ENCODE measurements at places on chromosomes 1 and 21. TPM values are rescaled to one million over a fixed set of nuclear protein-coding genes. Genes with fewer than 3 reads are reported as not detected.
A peak's percentile ranks its signal among the peaks of the same experiment; 100 is the strongest.

DNA sequence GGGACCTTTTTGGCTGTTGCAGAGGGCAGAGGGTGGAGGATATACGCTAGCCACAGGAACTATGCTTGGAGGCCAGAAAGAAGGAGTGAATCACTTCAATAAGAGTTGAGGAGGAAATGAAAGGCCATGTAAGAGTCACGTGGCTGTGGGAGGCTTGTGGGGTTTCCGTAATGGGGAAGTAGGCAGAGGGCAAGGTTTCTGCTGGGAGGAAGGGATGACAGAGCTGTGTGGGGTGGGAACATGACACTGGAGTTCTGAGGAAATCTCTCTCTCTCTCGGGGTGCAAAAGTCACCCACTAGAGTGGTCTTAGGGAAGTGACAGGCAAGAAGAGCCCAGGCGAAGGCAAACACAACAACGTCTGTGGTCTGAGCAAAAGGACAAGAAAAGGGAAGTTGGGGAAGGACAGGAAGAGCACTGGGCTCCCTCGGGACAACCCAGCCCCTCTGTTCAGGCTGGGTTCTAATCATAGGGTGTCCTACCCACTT lies 3.9 kb upstream of the CD1C start:
- DNase-seq = no peak

GRCh38 chr1:56360021-56360420 lies 219.3 kb downstream of the PLPP3 start:
- no peak for DNase-seq

Gene GJA9
- 0.49 TPM for polyA plus RNA-seq

DNA sequence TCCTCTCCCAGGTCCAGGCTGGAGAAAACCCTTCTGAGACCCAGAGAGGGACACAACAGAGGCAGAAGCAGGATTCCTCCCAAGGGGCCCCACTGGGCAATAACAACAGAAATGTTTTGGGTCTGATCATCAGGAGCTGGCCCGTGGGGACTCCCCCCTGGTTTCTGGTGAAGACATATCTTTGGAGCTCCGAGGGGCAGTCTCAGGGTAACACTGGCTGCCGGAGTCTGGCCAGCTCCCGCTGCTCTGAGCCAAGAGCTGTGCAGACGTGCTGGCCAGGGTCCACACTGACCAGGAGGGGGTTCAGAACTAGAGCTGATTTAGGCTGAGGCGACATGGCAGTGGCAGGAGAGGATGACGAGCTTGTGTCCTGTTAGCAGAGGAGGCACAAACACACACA lies 13.1 kb downstream of the ECE1 start:
- DNase-seq = peak; percentile 45

Gene KRTAP7-1
- polyA plus RNA-seq = not detected

GRCh38 chr1:66415866-66416265 lies 118.1 kb upstream of the SGIP1 start:
- no peak for DNase-seq

Gene OLIG2
- not detected for polyA plus RNA-seq

DNA sequence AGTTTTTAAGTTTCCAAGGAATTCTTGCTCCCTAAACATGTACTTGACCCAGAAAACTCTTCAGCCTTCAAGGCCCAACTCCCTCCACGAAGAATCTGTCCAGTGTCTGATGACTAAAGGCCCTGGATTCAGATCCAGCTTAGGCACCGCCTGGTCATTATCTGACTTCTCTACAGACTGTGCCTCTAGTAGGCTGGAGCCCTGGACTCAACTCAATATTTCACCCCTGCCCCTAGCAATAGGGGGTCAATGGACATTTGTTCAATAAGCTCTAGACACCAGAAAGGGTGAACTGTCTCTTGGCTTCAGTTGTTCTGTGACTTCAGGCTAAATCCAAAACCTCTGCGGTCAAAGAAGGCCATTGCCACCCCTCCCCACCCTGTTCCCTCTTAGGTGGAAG lies 34.5 kb downstream of the NUAK2 start:
- DNase-seq = no peak

Gene CLCA4
- polyA plus RNA-seq = not detected

GRCh38 chr1:160569806-160570205 lies 9.5 kb downstream of the CD84 start:
- DNase-seq = no peak

DNA sequence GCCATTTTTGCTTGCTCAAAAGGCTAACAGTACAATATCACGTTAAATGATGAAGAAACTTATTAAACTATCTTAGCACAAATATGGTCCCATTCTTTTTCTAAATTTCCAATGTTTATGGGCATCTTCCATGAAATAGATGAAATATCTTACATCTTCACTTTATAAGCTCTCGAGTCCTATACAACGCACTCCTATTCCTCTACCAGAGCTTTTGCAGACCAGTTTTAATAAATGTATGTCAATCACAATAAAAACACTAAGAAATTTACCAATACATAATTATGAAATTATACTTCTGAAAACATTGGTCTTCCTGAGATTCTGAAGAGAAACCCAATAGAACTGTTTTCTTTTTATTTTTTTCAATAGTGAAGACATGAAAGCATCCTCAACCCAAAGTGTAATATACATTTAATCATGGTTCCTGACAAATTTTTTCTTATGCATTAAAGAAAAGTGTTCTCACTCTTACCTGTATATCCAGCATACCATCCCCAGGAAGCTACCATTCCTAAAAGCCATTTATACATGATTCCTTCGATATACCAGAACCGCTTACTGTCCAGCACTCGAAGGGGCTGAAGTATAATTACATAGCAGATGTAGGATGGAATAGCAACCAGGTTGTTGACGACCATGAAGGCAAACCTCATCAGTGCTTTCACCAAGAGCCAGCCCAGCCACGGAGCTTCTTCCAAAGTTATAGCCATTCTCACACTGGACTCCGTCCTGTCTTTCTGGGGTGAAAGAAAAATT lies 1.8 kb downstream of the LPGAT1 start:
- DNase-seq = no peak

Gene PLA2G2C
- 0.13 TPM for polyA plus RNA-seq

DNA sequence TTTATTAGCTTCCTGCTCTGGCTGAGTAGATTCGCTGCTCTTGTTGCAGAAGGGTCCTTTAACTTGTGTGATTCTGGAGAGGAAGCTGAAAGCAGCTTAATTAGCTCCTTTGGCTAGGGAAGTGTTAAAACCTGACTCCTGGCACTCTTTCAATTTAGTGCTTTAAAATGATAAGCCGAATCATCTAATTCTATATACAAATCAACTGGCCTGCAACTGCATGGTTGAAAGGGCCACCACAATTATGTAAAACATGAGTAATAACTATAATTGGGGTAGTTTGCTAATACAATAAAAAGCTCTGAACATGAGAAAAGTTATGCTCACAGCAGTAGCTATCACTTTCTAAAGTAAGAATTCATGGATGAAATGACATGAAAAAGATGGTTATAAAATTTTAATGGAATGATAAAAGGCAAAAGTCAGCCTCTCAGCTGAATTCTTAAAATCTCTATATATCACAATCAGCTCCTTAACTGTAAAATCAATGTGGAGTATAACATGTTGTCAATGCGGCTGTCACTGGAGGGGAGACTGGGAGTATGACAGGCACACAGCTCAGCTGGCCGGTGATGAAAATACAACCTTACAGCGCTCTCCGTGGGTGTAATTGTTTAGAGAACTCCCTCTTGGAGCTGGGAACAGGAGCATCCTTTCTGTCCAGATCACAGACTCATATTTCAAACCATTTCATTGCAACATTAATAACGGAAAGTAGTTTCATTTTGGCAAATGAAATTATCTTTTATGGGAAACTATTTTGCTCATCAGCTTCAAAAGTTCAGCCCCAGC lies 324.4 kb downstream of the KCTD3 start:
- no peak for DNase-seq

DNA sequence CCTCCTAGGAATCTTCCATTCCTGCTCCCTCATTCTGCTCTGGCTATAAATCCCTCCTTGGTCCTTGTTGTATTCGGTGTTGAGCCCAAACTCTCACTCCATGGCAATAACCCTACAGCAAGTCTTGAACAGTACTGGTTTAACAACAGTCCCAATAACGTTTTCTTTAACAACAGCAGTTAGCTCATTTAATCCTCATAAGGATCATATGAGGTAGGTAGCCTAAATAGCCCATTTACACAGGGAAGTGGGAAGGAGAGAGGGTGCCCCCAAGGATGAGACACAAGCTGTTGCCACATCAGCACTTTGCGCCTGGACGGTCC lies 444 bp upstream of the AGTRAP start:
- DNase-seq = no peak

GRCh38 chr1:116147972-116148371 lies 36.8 kb downstream of the MAB21L3 start:
- no peak for DNase-seq

GRCh38 chr1:101408212-101409042 lies 171.6 kb downstream of the S1PR1 start:
- DNase-seq = no peak

- no peak for DNase-seq
Observed at GRCh38 chr1:211633524-211633846, 41.9 kb downstream of the NEK2 start.

- DNase-seq = no peak
Observed at GRCh38 chr21:31556662-31557061, 102.8 kb upstream of the SOD1 start.

DNA sequence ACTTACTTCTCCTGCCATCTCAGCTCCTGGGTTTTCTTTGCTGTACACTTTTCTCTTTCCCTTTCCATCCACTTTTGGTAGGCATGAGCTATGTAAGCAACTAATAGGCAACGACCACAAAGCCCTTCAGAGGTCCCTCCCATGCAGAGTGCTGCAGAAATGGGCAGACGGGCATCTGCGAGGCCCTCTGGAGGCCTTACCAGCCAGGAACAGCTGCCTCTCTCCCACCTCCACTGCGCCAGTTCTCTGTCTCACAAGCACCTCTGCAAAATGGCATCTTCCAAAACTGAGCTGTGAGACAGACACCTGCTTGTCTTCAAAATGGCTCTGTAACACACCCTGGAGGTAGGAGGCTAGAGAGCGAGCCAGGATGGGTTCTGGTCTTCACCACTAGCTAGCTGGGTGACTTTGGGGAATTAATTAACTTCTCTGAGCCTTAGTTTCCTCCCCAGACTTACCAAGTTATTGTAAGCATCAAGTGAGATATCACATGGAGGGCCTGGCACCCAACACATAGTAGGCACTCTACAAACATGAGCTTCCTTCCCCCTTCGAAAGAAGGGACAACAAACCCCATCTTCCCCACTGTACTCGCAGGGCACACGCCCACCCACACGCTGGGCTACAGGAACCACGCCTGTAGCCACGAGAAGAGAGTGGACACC lies 62.0 kb downstream of the BCAR3 start:
- DNase-seq = no peak

Gene FCRL4
- not detected for polyA plus RNA-seq

Gene C1orf94
- not detected for polyA plus RNA-seq

- peak; percentile 37 for DNase-seq
Observed at GRCh38 chr1:206002871-206003801, at the start of gene RAB7B. TSS of gene RAB7B (minus strand) at chr1:206003395. CDS start at chr1:205994135, 9,260 bp downstream.

DNA sequence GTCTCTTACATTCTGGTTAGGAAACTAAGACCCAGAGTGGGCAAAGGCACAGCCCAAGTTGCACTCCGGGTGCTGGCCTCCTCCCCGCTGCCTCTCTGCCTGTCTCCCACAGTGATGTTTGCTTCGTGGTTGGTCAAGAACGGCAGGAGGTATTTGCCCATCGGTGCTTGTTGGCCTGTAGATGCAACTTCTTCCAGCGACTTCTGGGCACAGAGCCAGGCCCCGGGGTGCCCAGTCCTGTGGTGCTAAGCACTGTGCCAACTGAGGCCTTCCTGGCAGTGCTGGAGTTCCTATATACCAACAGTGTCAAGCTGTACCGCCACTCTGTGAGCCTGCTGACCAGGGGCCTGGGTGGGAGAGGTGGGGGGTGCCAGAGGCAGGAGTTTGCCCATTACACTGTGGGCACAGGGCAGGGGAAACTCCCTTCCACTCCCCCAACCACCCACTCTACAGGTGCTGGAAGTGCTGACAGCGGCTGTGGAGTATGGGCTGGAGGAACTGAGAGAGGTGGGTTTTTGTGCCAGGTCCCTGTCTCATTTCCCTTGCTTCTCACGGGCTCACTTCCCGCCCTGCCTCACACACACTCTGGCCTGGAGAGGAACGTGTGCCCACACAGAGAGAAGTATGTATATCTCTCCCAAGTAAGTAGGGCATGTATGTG lies 1.9 kb downstream of the BTBD19 start:
- no peak for DNase-seq

- no peak for DNase-seq
Observed at GRCh38 chr1:216626394-216627067, 96.7 kb downstream of the ESRRG start.

Gene ZFP69
- polyA plus RNA-seq = 7.4 TPM

GRCh38 chr1:94532077-94532476 lies 9.5 kb downstream of the F3 start:
- DNase-seq = no peak

Gene C4BPA
- 0.88 TPM for polyA plus RNA-seq

Gene C1orf35
- polyA plus RNA-seq = 16.6 TPM

Gene PYGO2
- polyA plus RNA-seq = 34.9 TPM

Gene PGLYRP3
- not detected for polyA plus RNA-seq

DNA sequence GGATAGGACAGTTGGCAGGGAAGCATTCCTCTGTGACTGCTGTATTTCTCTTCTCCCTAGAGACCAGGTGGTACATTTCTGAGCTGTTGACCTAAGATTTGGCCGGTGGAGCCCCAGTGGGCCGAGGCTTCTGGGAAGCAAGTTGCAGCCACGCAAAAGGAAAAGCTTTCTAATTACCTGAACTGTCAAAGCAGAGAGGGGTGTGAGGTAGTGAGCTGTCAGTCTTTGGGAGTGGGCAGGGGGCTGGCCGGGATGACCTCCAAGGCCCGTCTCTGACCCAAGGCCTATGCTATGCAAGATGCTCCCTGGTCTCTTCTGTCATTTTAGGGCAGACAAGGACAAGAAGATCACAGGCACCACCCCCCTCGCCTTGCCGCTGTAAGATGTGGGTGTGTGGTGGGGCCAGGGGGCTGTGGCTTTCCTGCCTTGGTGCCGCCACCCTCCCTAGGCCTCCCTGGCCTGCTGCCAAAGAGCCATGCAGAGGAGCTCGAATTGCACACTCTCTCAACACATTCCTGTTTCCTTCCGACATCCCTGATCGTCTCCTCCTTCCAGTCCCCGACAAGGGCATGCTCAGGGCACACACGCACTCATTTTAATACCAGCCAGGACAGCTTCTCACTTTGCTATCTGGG lies 7.7 kb downstream of the PADI1 start:
- peak; percentile 41 for DNase-seq

DNA sequence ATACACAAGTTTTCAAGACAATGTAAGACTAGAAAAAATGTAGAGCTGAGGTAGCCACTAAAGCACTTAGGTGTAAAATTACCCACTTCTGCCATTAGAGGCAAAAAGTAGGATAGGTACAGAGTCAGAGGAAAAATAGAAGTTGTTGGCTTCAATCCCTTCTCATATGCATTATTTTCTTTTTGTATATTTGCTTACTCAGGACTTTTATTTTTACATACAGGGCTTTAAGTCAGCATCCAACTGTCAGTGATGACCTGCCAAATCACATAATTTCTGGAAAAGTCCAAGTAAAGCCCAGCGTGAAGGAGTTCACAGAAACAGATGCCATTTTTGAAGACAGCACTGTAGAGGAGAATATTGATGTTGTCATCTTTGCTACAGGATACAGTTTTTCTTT lies 211.0 kb upstream of the POGK start:
- no peak for DNase-seq
